ENCODE measurements at places on chromosomes 2 and 18.

GRCh38 chr2:14634489-14635390 is 2.2 kb downstream of the LRATD1 start:
- DNase-seq, result peak; percentile 81

DNA sequence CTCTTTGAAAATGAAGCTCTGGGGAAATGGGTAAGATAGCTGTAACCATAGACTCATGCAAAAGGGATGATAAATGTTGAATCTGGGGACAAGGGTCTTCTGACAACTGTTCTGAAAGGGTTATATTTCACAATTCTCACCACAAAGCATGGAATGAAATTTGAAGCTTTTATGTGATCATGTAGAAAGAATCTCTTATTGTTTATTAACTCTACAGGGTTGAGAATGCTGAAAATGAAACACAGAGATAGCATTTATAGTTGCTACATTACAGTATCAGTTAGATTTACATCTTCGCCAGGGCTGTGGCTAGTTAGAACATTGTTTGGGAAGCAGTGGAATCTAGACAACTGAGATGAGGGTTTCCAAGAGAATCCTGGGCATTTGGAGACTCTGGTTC is 97.4 kb upstream of the LHCGR start:
- DNase-seq, result no peak

- DNase-seq, result no peak
Observed at GRCh38 chr2:71950256-71951082, 197.2 kb downstream of the CYP26B1 start.

DNA sequence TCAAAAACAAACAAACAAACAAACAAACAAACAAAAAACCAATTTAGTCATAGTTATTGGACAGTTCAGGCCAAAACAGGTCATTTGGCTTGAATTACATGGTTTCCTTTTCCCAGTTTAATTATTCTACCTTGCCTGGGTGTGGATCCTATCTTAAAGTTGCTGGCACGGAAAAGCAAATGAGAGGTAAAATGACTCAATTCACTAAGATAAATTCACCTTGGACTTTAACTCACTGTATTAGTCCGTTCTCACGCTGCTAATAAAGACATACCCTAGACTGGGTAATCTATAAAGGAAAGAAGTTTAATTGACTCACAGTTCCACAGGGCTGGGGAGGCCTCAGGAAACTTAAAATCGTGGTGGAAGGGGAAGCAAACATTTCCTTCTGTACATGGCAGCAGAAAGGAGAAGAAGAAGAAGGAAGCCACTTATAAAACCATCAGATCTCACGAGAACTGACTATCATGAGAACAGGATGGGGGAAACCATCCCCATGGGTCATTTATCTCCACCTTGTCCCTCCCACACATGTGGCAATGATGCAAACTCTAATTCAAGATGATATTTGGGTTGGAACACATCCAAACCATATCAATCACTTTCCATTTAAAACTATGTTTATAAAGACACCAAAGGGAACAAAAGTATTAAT is 22.5 kb upstream of the TRAPPC8 start:
- DNase-seq, result no peak

GRCh38 chr2:18856765-18857164 is 267.4 kb upstream of the NT5C1B start:
- no peak for DNase-seq
